WTC11 (cell line): ENCODE measurements at places on chromosomes 3 and 15. TPM values are rescaled to one million over a fixed set of nuclear protein-coding genes. Genes with fewer than 3 reads are reported as not detected.

- H3K4me3 ChIP-seq, result no peak overlapping the region
- no peaks in the 10 kb centered on the region for H3K27me3 ChIP-seq
- H3K27ac ChIP-seq, result no peak overlapping the region
- no peaks in the 10 kb centered on the region for H3K36me3 ChIP-seq
- DNase-seq, result no peak
- H3K4me1 ChIP-seq, result peaks cover 10% of the 10 kb centered on the region
Observed at GRCh38 chr3:20146301-20146700, 39.7 kb downstream of the SGO1 start.

DNA sequence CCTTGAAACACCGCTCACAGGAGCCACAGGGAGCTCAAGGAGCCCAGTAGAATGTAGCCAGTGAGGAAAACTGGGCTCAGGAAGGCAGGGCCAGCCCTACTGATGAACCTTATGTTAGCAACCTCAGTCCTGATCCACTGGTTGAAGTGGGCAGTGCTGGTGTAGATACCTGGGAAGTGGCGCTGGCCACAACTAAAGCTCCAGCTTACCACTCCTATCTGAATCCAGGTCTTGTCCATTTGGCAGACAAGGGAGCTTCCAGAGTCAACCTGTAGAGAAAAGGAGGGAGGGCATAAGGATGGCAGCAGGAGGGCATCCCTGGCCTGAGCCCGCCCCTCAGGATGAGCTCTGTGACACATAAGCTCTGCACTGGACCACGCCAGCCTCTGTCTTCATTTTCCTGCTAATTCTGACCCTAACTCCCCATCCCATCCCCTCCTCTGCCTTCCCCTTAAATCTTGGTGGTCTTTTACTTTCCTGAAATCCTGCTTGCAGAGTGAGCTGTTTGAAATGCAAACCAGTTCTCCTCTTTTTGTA lies 2.1 kb upstream of the PRSS50 start:
- no peaks in the 10 kb centered on the region for H3K27me3 ChIP-seq
- DNase-seq, result no peak
- no peaks in the 10 kb centered on the region for H3K36me3 ChIP-seq
- no peak overlapping the region for H3K4me3 ChIP-seq
- H3K4me1 ChIP-seq, result no peaks in the 10 kb centered on the region

- peaks cover 11% of the 10 kb centered on the region for H3K27me3 ChIP-seq
- H3K27ac ChIP-seq, result no peak overlapping the region
- peak; percentile 69 for DNase-seq
- peaks cover 25% of the 10 kb centered on the region for H3K36me3 ChIP-seq
Observed at GRCh38 chr15:23642413-23643044, 5.1 kb downstream of the MAGEL2 start.

DNA sequence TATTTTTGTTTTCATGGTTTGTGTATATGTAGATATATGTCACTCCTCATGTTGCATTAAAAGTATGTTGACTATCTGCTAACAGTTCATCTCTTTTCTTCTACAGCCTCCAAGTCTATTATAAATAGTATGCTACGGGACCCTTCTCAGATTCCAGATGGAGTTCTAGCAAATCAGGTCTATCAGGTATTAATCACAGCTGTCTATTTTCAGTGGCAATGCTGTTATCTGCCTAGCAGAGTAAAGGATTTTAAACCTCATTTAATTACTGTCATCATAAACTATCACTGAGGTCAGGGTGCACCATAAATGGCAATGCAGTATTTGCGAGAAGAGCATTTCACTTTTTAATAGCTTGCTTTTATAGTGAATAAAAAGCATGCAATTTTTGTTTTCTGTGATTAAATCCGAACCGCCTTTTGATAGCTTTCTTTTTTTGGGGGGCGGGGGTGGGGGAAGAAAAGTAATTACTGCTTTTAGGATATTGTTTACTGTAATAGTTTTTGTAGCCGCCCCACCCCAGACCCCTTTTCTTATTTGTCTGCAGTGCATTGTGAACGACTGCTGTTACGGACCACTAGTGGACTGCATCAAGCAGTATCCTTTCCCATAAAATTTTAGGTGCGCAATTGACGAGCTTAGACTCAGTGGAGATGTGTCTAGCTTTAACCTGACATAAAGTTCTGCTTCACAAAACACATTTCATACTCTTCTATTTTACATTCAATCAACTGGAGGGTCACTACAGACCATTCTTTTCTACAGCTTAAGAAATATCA lies 112.3 kb downstream of the CDIN1 start:
- H3K4me1 ChIP-seq, result no peaks in the 10 kb centered on the region
- no peak overlapping the region for H3K27ac ChIP-seq
- no peak overlapping the region for H3K4me3 ChIP-seq
- DNase-seq, result no peak

- no peak for DNase-seq
- H3K4me1 ChIP-seq, result peaks cover 12% of the 10 kb centered on the region
- H3K27me3 ChIP-seq, result peaks cover 4% of the 10 kb centered on the region
- peaks cover 16% of the 10 kb centered on the region for H3K36me3 ChIP-seq
- H3K4me3 ChIP-seq, result no peak overlapping the region
- H3K27ac ChIP-seq, result no peak overlapping the region
Observed at GRCh38 chr3:194930377-194931204, 244.9 kb downstream of the FAM43A start.

GRCh38 chr3:48429317-48429959 lies 448 bp downstream of the PLXNB1 start:
- H3K4me3 ChIP-seq, result peak overlapping the region; percentile 87
- H3K36me3 ChIP-seq, result peaks cover 29% of the 10 kb centered on the region
- DNase-seq, result peak; percentile 86
- peaks cover 59% of the 10 kb centered on the region for H3K4me1 ChIP-seq
- H3K27ac ChIP-seq, result peak overlapping the region; percentile 87
- H3K27me3 ChIP-seq, result no peaks in the 10 kb centered on the region

The DLEC1 gene
- total RNA-seq, result 0.81 to 1.4 TPM (median 1.1 TPM) in 3 replicates
